ENCODE measurements at places on chromosomes 6 and 20. TPM values are rescaled to one million over a fixed set of nuclear protein-coding genes. Genes with fewer than 3 reads are reported as not detected.
A peak's percentile ranks its signal among the peaks of the same experiment; 100 is the strongest.

The KIF16B gene
- 9.7 TPM for total RNA-seq

DNA sequence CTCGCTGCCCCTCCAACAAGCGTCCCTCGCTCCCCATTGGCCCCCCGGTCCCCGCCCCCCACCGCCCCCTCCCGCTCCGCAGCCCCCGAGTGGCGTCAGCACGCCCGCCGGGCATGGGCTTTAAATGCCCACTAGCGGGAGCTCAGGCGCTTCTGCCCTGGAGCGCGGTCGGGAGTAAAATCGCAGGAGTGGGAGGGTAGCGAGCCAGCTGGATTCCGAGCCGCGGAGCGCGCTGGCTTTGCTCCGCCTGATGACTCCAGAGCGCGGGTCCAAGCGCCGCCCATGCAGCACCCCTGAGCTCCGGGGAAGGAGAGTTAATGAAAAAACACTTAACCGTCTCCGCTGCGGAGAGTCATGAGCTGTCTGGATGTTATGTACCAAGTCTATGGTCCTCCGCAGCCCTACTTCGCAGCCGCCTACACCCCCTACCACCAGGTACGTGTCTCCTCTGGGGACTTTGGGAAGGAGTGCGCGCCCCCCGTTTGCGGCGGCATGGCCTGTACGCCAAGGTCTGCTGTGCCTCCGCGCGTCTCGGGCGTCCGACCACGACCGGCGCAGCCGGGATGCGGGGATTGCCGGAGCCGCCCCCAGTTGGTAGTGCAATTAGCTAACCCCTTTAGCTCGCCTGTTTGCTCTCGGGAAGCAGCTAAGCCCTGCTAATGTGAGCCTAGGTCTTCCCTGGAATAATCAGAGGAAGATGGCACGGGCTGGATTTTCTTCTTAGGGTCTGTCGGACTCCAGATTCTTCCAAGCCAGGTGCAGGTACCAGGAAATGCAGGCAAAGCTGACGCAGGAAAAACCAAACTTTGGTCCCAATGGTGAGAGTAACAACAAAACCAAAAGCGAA is at the start of gene VGLL2:
TSS of gene VGLL2 (plus strand) at position 149 of the 847 bp plus-strand sequence. CDS start at position 355, 206 bp downstream.
- peak; percentile 53 for DNase-seq

GRCh38 chr6:5143634-5144311 is 58.6 kb downstream of the PPP1R3G start:
- peak; percentile 89 for DNase-seq

The TUBE1 gene
- 18.4 TPM for total RNA-seq

GRCh38 chr6:160781298-160781697 is 79.3 kb downstream of the PLG start:
- no peak for DNase-seq

DNA sequence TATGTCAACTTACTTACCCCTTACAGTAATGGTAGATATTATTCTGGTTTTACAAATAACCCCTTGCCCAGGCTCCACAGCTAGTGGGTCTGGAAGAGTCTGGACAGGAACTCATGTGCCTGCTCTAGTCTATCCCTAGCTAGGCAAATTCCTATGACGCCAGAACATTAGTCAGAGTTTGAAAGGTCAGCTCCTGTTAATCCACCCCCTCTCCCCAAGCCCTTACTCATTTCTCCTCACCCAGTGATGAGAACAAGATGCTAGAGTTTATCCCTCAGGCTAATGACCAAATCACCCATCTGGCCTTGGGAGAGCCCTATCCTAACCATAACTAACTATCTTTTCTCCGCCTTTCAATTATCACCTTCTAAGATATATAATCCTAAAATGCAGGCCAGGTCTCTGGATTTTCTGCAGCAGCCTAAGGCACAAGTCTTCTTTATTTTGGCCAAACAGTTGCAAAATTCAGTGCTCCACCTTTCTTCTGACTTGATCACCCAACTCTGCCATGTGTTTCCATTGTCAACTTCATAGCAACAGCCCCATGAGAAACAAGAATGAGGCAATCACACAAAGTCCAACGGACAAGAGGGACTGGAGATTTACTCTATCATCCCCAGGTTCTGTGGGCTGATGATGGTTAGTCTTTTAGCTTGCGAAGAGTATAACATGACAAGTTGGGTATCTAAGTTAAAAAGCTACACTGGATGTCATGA is 113.3 kb downstream of the TASP1 start:
- DNase-seq, result peak; percentile 44

- DNase-seq, result peak; percentile 21
Measured at GRCh38 chr6:56953597-56954402, 1.1 kb upstream of the BEND6 start.

- no peak for DNase-seq
Measured at GRCh38 chr20:19320005-19320404, 107.6 kb downstream of the SLC24A3 start.

The MUCL3 gene
- total RNA-seq, result not detected

GRCh38 chr6:28312939-28313338 is 23.0 kb downstream of the ZSCAN31 start:
- DNase-seq, result no peak

DNA sequence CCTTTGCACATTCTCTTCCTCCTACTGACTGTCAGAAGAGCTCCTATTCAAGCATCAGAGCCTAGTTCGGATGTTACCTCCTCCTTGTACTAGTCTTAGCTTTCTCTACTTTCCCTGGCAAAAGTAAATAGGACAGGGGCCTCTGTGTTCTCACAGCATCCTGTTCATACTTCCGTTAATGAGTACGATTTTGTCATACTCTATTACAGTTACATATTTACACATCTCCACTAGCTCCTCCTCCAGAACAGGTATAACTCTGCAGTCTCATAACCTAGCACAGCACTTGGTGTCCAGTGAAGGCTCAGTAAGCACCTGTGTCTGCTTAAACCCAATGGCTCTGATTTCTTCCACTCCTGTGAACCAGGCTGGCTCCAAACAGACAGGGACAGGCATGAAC is 7.0 kb downstream of the ELMO2 start:
- DNase-seq, result peak; percentile 10

DNA sequence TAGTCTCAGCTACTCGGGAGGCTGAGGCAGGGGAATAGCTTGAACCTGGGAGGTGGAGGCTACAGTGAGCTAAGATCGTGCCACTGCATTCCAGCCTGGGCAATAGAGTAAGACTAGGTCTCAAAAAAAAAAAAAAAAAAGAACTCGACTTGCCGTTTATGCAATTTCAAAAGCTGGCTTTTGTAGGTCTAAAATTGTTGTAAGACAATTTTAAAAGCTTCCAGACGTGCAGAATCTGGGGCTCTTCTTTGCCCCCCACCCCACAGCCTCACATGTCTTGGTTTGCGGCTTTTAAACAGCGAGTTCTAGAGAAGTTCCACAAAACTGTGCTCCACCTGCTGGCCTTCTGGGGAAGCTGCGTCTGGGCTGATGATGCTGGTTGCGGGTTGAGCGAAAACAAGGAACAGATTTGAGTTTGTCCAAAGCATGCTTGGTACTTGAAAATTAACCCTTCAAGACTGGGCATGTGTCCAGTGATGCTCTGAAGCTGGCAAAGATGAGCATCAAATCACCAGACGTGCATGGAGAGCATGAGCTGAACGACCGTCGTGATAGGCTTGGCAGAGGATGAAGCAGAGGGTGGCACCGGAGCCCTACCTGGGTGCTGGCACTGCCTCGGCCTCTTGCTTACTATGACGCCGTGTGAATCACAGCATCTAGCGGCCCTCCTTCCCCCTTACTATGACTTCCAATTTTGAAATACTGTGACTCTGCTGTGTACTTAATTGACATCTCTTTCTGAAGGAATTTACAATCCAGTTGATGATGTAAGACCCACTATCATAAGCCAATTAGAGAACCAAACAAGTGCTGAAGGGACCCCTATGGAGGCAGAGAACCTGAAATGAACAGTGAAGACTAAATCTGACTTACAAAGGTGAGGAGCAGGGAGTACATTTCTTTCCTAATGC is 171.4 kb downstream of the GMPR start:
- DNase-seq, result peak; percentile 80

GRCh38 chr6:157668009-157668401 is 155.0 kb upstream of the SNX9 start:
- DNase-seq, result no peak

- DNase-seq, result no peak
Measured at GRCh38 chr6:14972379-14973067, 273.3 kb upstream of the JARID2 start.

- no peak for DNase-seq
Measured at GRCh38 chr20:33423141-33423834, 20.3 kb downstream of the SNTA1 start.

The RBBP9 gene
- 14.7 TPM for total RNA-seq

DNA sequence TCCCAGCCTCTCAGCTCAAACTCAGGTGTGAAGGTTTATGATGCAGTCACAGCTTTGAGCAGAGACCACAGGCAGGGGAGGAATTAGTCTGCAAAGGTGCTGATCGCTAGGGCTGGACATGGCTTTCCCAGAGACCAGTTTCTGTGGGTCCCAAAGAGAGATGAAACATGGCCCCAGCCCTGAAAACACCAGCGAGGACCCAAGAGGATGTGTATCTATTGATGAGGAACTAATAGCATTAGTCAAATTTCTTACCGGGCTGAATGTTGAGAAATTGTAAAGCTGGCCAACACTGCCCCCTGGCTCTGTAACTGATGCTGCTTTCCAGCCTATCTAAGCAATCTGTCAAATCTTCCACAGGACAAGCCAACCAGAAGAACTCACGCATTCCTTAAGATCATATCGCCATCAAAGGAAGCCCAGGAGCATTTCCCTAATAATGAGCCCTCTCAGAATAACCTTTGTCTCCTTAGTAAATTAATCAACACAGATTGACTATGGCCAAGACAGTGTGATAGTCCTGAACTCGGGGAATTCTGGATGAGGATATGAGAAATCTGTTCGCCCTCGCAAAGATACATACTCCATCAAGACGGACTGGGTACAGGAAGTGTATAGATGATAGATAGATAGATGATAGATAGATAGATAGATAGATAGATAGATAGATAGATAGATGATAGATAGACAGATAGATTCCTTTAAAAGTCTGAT is 7.8 kb upstream of the ACSS1 start:
- DNase-seq, result peak; percentile 81

GRCh38 chr6:12007887-12008286 is 4.2 kb upstream of the HIVEP1 start:
- no peak for DNase-seq

DNA sequence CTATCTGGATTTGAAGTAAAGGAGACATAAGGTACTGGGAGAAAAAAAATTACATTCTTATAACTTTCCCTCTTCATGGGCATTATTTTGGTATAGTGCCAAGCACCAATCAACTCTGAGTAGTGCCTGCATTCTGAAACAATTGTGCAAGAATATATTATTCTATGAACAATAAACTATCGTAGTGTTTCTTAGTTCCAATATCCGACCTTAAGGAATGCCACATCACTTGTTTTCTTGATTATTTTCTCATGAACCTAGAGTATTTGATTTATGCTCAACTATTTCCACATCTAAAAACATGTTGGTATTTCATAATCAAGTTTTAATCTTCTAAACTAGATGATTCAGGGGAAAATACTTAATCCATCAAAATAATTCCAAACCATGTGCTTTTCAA is 294.4 kb upstream of the TBX18 start:
- no peak for DNase-seq

GRCh38 chr20:58677808-58678207 is 14.8 kb upstream of the NPEPL1 start:
- DNase-seq, result no peak

GRCh38 chr6:120354452-120355098 is 979.7 kb downstream of the TBC1D32 start:
- no peak for DNase-seq

- no peak for DNase-seq
Measured at GRCh38 chr6:169785566-169785965, 34.1 kb downstream of the ERMARD start.

The PCK1 gene
- not detected for total RNA-seq

The PI16 gene
- not detected for total RNA-seq

- DNase-seq, result no peak
Measured at GRCh38 chr6:111714416-111715270, 109.0 kb upstream of the TRAF3IP2 start.

DNA sequence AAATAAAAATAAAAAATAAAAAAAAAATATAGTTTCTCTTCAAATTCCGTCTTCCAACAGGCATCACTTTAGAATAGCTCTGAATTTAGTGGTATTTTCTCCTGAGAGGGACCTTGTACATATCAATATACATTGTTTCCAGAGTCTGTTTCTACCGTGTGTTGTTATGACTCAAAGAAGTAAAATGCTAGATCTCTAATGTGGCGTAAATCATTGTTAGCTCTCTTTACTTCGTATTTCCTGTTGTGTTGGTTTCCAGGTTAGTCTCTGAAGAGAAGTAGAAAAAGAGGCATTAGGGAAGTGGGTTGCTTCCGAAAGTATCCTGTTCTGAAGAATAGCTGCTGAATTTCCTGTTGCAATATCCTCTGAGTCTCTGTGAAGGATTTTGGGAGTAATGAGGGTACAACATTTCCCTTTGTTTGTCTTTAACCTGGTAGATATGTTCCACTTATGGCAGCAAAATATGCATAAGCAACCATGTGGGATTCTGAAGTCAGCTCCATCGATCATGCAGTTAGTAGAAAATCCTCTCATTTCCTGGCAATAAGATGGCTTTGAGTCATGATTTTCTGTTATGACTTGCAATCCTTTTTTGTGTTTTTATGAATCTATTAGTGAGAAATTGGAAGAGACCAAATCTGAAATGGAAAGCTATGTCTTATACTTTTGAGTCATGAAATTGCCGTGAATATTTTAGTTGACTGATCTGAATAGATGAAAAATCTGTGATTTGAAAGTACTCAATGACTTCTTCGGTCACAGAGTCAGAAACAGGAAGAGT is 42.0 kb upstream of the MCHR2 start:
- peak; percentile 2 for DNase-seq

- no peak for DNase-seq
Measured at GRCh38 chr6:10838794-10839333, 525 bp upstream of the MAK start.

- no peak for DNase-seq
Measured at GRCh38 chr20:12883507-12883885, 125.3 kb upstream of the SPTLC3 start.

DNA sequence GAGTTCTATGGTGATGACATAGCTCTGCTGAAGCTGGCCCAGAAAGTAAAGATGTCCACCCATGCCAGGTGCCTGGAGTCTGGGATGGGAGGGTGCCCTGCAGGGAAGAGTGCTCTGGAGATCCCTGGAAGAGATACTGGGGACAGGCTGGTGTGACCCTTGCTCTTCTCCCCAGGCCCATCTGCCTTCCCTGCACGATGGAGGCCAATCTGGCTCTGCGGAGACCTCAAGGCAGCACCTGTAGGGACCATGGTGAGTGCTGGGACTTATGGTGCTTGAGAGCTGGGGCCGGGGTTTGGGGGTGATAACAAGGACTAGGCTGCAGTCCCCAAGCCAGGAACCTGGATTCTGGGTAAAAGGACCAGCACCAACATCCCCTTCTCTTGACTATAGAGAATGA is 2.2 kb upstream of the CFB start:
- DNase-seq, result no peak

DNA sequence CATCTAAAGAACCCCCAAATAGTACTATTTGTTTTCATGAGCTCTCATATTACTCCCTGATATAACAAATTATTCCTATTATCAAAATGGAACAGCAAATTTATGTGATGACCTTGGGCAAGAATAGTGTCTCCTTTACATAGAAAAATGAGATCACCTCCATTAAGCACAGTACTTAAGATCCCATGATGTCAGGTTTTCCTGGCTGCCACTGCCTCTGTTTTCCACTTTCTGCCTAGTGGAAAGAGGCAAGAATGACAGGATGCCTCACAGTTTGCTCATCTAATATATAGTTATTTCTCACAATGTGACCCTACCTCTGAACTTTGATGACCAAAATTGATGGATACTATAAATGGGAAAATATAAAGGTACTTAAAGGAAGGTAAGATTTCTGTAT is 260.1 kb upstream of the SGK1 start:
- peak; percentile 65 for DNase-seq

The HMGCLL1 gene
- total RNA-seq, result not detected

The KIAA0408 gene
- not detected for total RNA-seq

All from dermis blood vessel endothelial cell (primary cell).